ENCODE measurements at places on chromosomes 3 and 15.

DNA sequence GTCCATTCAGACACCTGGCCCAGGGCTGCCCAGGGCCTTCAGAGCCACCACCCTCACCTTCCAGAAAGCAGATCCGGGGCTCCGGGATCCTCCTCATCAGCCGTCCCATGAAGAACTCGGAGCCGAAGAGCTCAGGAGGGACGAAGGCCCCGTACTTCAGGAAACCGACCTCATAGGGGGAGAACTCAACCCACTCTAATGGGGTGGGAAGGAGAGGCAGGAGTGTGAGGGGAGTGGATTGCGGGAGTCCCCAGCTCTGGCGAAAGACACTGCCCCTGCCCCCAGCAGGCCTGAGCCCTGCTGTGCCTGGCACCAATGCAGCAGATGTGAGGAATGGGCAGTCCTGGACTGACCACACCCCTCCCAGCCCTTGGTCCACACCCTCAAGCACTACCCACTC, 22.6 kb downstream of the PLA2G4D start:
- no peak for DNase-seq

- no peak for DNase-seq
These were observed 47.3 kb downstream of the TRIM42 start for GRCh38 chr3:140724856-140725812.

GRCh38 chr15:67801926-67802914, 23.1 kb upstream of the SKOR1 start:
- no peak for DNase-seq

DNA sequence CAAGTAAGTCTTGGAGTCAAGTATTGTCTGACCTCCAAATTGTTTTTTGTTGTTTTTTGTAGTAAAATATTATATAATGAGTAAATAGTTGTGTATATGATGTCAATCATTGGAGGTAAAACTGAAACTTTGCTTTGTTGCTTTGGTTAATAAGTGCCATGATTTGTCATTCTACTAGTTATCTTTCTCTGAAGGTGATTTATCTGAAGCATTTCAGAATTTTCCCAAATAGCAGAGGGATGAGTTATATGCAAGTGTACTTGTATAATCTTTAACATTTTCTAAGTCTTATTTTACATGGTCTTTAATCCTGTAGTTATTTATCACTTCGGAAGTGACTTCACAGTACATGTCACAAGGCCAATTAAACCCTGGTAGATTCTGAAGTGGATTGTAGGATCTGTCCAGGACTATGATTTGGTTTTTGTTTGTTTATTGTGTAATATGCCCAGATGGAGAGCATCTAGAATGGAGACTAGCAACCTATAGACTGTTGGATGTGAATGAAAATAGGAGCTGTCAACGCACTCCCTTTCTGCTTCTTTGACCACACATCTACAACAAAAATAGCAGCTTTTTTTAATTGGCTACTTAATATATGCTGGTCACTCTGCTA, 93.1 kb upstream of the SAMMSON start:
- no peak for DNase-seq

DNA sequence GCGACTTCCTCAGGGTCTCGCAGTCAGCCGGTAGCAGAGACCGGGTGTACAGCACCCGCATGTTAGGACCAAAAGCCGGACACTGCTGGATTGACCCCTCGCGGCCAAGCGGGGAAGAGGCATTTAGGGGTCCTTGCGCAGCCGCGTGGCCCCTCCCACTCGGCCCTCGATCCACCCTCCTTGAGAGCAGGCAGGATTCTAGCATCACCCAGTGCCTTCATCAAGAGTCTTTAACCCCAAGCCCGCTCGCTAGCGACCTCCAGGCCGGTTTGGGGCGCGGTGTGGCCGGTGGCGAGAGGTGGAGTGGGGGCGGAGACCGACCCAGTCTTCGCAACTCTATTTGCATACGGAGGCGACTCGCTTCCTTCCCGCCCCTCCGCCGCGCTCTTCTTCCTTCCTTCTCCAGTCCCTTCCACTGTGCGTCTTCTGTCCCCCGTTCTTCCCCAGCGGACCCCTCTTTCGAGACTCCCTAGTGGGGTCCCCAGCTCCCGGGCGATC, at the start of gene ST6GAL1:
Gene ST6GAL1 (plus strand): TSS at position 384 of the 498 bp plus-strand sequence. CDS start 112,178 bp downstream, outside the sequence.
- DNase-seq, result peak; percentile 62

- no peak for DNase-seq
These were observed 84.3 kb downstream of the RAB11A start for GRCh38 chr15:65953622-65954021.

GRCh38 chr15:59200560-59200959, 6.1 kb upstream of the LDHAL6B start:
- DNase-seq, result no peak

DNA sequence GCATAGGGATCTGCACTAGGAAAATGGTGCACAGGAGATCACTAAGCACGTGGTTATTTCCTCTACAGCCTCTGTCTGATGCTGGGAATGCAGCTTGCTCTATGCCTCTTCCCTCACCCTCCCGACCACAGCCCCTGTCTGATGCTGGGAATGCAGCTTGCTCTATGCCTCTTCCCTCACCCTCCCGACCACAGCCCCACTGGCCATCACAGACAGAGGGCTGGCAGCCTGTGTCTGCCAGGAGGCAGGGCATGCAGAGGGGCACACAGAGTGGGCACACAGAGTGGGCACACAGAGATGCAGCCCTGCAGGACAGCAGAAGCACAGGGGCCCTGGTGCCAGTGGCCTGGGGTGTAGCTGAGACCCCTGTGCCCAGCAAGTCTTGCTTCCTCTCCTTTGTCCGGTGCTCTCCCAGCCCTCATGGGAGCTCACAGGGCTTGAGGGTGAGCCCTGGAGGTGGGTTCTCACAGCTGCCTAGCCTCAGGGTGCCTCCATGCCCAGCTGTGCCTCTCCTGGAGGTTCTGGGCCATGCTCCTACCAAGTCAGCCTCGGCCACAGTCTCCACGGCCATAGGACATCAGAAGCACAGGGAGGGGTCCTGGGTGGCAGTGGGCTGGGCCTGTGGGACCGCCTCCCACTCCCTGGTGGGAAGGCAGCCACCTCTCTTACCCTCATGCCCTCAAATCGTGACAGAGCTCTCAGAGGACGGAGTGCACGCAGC, 65.8 kb downstream of the EXOG start:
- no peak for DNase-seq

DNA sequence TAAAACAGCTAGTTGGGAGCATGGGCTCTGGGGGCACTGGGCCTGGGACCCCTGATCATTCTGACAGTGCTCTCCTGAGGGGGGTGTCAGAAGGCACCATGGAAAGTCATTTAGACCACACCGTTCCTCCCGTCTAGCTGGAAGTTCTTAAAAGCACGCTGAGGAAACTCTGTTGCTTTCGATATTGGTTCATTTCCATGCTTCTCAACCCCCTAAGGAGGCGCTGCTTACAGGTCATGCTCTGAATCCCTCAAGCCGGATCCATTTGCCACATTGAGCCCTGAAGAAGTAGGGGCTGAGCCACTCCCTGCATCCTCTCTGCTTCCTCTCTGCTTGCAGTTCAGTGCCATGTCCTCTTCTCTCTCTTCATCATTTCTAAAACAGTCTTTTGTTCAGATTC, 187.2 kb downstream of the CACNA2D3 start:
- peak; percentile 2 for DNase-seq

DNA sequence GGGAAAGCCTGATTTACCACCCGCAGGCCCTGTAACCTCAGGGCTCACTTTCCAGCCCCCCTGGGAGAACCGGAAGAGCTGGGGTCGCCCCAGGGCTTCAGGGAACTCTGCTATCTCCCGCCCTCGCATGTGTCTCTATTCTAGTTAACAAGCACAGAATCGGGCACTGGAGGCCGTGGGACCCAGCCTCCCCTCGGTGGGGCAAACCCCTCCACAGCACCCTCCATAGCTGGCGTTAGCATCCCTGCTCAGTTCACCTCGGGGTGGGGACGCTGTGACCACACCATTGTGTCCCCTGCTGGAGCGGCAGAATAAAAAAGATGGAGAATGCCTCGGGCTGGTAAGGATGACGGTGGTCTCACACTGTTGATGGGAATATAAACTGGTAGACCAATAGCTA, 3.5 kb upstream of the LRRC15 start:
- no peak for DNase-seq

GRCh38 chr3:105773291-105773690, 95.5 kb downstream of the CBLB start:
- no peak for DNase-seq

DNA sequence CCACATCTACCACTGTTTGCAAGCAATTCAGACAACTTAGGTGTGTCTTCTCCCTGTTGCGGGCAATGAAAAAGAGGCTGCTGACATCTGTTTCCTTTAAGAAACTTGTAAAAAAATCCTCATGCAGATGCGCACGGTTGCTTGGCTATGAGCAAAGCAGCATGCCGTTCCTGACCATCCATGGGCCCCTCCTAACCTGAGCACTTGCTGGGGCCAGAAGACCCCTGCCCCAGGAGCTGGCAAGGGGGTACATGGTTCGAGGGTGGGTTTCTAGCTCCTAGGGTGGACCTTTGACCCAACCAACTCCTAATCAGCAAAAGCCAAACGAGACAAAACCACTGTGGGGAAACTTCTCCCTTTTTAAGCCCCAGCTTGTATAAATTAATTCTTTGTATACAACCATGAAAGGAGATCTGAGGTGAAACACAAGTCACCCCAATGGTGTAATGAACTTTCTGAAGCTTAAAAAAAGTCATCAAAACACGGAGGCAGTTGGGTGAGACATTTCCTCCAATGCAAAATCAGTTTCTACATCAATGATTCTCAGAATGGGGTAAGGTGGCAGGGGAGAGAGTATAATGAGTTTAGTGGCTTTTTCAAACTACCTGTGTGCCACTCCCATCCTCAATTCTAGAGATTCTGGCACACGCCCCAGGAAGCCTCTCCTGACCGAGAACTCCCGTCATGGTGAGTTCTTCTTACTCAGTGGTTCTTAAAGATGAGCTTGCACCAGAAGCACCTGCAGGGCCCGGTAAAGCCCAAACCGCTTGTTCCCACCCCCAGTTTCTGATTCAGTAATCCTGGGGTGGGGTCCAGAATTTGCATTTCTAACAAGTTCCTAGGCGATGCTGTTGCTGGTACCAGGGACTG, 44.1 kb downstream of the CPN2 start:
- DNase-seq, result no peak

DNA sequence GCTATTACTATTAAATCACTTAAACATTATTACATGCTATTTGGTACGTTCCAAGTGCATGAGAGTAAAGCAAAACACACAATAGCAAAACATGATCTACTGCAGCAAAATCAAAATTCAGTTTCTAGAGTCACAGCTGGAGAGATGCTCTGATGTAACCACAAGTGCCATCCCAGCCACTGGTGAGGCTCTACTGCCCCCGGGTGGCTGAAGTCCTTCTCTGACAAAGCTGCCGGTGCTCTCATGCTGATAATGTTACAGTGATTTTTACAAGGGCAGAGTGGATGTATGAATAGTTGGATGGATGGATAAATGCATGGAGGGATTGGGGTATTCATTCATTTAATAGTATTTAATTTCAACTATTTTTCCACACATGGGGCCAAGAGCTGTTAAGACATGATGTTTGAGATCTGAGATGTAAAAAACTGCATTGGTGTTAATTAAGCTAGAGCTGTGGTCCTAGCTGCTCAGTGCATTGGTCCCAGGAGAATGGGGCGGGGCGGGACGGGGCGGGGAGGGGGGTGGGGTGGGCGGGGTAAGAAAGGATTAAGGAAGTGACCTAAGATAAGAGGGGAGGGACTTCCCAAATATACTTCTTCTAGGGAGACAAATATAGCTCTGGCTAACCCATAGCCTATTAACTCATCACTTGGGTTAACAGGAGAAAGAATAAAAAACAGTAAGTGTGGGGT, 5.3 kb upstream of the SPESP1 start:
- peak; percentile 91 for DNase-seq

- DNase-seq, result no peak
These were observed 179.3 kb upstream of the CHRM5 start for GRCh38 chr15:33788906-33789540.

DNA sequence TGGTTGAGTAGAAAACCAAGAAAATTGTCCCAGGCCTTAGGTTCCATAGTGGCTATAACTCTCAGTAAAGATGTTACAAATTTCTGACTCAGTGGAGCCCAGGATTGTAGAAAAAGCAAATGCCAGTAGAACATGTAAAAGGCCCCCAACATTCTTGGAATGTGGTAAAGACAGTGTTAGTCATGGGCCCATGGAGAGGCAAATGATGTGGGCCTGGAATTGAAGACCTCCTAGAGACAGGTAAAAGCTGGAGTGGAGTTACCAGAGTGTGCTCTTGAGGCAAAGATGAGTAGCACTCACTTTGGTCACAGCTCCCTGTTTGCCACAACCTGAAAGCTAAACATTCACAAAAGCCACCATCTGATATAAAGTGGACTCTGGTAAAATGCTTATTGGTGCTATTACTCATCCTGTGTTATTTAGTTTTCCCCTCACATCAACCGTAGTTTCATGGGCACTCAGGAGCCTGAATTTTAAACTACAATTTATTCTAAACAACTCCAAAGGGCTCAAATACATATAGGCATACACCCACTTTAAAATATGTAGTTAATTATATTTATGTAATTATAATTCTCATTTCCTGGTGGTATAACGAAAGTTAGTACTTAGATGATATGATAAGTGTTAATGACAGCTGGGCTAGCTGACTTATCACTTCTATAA, 359.6 kb upstream of the NECTIN3 start:
- DNase-seq, result no peak

- no peak for DNase-seq
These were observed 51.9 kb downstream of the RHCG start for GRCh38 chr15:89444241-89445225.

DNA sequence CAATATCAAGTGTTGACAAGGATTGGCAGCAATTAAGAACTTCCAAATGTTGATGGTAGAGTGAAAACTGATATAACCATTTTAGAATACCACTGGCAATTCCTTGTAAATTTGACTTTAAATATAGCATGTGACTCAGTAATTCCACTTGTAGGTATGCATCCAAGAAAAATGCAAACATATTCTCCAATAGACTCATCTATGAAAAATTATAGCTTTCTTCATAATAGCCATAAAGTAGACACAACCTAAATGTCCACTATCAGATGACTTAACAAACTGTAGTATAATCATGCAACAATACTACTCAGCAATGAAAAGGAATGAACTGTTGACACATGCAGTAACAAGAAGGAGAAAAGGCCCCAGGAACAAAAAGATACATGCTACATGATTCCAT, 988.1 kb downstream of the FHIT start:
- no peak for DNase-seq

GRCh38 chr3:89373434-89373833, 266.0 kb downstream of the EPHA3 start:
- no peak for DNase-seq

GRCh38 chr3:9697892-9698291, 5.7 kb upstream of the CPNE9 start:
- DNase-seq, result no peak

DNA sequence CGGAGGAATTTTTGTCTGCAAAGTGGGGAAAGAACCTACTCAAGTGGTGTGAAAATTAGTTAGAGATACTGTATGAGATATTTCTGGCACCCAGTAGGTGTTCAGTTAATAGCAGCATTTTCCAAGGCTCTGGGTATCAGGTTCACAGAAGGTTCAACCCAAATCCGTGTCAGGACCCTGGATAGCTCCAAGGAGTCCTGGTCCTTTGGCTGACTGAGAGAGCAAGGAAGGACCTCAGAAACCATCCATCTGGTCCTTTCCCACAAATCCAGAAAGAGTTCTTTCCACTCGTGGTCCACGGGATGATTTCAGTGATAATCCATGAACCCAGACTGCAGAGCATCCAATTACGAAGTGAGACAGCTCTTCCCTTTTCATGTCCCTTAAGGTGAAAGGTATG, 51.4 kb downstream of the SLC6A11 start:
- DNase-seq, result peak; percentile 30
